GM03348 (cell line): ENCODE measurements at places on chromosomes 11 and 22.

- no peak for DNase-seq
These were observed 56.8 kb downstream of the EMSY start for GRCh38 chr11:76501526-76502202.

DNA sequence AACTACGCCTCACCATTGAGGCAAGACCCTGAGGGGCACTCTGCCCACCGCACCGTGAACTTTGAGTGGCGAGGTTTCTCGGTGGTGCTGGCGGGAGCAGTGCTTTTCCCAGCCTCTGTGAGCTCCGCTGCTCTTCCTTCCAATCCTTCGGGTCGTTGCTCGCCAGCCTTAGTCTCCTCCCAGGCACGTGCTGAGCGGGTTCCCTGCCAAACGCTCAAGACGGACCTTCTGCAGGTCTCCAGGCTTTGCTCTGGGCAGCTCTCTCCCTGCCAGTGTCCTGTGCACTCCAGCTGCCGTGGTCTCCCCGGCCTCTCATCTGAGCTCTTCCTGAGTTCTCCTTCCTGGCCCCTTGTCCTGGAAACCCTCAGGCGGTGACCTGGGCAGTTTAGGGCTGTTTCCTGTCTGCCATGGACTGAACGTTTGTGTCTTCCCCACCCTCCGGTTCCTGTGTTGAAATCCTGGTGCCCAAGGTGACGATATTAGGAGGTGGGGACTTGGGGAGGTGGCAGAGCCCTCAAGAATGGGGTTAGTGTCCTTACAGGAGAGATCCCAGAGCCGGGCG, 11.2 kb upstream of the MUC6 start:
- DNase-seq: no peak

DNA sequence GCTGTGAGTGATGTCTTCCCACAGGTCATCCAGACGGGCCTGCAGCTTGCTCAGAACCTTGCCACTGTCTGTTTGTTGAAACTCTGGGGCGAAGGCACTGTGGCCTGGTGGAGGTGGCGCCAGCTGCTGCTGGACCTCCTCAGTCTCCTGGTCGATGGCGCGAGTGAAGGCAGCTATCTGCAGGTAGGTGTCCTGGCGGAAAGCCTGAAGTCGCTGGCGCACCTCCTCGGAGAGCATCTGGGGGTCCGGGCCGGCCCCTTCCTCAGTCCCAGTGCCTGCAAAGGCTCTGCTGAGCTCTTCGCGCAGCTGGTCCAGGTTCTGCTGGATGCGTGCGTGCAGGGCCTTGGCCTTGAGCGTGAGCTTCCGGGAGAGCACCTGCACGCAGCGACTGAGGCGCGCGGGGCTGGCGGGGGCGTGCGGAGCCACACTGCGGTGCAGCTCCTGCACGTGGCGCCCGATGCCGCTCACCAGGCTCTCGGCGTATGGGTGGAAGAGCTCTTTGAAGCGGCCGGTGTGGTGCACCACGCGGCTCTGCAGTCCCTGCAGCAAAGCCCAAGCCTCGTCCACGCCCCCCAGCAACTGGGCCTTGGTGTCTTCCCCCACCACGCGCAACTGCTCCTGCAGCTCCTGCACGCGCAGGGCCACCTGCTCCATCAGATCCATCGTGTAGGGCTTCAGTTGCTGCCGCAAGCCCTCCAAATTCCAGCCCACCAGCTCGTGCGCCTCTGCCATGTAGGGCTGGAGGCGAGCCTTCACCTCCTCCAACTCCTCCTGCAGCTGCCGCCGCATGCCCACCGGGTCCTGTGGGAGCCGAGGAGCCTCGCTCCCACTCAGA, 1.3 kb downstream of the APOA5 start:
- no peak for DNase-seq

- peak; percentile 85 for DNase-seq
These were observed 3.4 kb upstream of the IGLL5 start for GRCh38 chr22:22884010-22884887.

GRCh38 chr11:31419669-31420068, 50.0 kb downstream of the DNAJC24 start:
- no peak for DNase-seq

GRCh38 chr22:27627444-27627833, 174.1 kb downstream of the MN1 start:
- no peak for DNase-seq

- no peak for DNase-seq
These were observed 13.2 kb upstream of the TSKU start for GRCh38 chr11:76769645-76770586.

- peak; percentile 60 for DNase-seq
These were observed 2.0 kb downstream of the TENM4 start for GRCh38 chr11:79438631-79439409.

GRCh38 chr22:28021998-28022660, 103.1 kb upstream of the PITPNB start:
- no peak for DNase-seq

DNA sequence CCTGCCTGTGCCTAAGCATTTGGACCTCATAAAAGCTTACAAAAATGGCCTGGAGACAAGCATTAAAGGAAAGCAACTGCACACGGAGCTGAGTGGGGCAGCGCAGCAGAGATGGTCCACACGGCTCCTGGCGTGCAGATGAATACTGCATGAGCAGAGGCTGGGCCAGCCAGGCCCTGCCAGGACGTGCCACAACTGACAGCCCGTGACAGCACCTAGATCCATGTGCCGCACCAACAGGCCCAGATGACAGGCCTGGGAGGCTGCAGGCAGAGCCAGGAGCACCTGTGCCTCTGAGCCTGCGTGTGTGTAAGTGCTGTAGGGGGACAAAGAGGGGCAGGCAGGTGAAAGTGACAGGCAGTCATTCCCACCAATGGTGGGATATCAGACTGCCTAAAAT, 33.4 kb downstream of the MICAL3 start:
- no peak for DNase-seq

GRCh38 chr11:42407341-42407740, 904.5 kb upstream of the API5 start:
- peak; percentile 17 for DNase-seq
